ENCODE measurements at places on chromosomes 11 and 22.

DNA sequence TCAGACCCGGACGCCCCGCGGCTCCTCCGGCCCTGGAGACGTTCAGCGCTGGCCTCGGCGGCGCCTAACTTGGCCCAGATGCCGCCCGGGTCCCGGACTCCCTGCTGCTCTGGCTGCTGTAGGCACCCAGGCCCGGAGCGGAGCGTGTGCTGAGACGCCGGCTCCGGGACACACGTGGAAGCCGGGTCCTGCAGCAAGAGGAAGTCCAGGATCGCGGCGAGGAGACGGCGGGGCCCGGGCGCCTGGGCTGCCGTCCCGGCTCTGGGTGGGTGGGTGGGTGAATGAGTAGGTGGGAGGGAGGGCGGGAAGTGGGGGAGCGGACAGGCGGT is 223 bp downstream of the WT1 start:
- DNase-seq = no peak

DNA sequence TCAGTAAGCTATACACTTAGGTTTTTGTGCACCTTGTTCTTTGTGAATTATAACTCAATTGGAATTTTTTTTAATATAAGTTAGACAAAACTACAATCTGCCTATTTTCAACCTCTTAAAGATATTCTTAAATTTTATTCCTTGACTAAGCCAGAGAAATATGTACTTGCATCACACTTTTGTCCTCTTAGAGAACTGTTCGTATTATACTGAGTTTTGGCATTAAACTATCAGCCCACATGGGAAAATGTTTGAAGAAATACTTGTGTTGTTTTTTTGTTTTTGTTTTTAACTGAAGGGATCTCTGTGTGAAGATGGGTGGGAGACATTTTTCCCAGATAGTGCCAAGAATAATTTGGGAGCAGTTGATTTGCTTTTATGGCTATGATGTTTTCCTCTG is 25.3 kb downstream of the CEP295 start:
- no peak for DNase-seq

GRCh38 chr11:2426826-2427521 is 17.3 kb downstream of the TRPM5 start:
- no peak for DNase-seq

DNA sequence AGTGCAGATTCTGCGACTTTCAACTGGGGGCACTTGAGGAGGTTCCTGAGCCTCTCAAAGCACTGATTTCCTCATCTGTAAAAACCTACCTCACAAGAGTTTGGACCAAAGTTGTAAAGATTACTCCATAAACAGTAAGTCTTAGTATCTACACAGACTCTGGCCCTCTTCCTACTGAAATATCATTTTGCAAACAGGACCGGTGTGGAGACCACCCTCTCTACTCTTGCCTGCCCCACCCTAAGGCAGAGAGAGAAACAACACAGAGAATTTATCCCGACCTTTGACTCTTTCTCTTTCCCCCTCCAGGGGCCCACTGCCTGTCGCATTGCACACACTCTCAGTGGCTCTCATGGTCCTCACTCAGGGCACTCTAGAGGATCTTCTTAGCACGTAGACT is 117.9 kb upstream of the LDLRAD3 start:
- no peak for DNase-seq

GRCh38 chr11:116168459-116168787 is 604.4 kb downstream of the BUD13 start:
- no peak for DNase-seq

- DNase-seq = no peak
Observed at GRCh38 chr11:33884601-33885000, 7.3 kb downstream of the LMO2 start.

- DNase-seq = no peak
Observed at GRCh38 chr11:125957618-125958332, 11.9 kb downstream of the VSIG10L2 start.

DNA sequence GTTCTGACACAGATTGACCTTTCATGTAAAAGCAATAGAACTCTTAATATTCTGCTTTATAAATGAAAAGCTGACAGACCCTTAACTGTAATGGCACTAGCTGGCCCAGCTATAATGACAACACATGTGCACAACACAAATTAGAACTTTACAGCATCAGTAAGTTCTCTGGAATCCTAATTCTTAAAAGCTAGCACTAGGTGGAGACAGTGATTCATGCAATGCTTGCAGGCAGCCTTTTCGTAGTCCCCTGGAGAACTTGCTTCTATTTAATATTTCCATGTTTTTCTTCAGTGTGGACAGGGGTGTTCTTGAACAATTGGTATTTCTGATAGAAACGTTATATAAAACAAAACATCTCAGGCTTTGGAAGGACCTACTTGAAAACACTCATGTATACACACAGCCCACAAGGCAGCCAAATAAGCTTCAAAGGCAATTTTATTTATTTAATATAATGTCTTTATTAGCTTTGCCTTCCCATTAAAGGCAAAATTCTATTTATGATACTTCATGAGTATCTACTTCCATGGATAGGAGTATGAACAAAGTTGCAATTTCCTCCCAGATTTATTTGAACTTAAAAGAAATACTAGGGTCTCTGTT is 374.3 kb upstream of the MPPED2 start:
- DNase-seq = no peak

Measured in activated CD4-positive, alpha-beta T cell treated with anti-CD3 and anti-CD28 coated beads, Interleukin-2, amount 50 U/mL, for 4 hours (primary cell).